NCI-H446 treated with DMSO at 0.1 percent for 48 hours (cell line): ENCODE measurements at places on chromosomes 7 and 10.

DNA sequence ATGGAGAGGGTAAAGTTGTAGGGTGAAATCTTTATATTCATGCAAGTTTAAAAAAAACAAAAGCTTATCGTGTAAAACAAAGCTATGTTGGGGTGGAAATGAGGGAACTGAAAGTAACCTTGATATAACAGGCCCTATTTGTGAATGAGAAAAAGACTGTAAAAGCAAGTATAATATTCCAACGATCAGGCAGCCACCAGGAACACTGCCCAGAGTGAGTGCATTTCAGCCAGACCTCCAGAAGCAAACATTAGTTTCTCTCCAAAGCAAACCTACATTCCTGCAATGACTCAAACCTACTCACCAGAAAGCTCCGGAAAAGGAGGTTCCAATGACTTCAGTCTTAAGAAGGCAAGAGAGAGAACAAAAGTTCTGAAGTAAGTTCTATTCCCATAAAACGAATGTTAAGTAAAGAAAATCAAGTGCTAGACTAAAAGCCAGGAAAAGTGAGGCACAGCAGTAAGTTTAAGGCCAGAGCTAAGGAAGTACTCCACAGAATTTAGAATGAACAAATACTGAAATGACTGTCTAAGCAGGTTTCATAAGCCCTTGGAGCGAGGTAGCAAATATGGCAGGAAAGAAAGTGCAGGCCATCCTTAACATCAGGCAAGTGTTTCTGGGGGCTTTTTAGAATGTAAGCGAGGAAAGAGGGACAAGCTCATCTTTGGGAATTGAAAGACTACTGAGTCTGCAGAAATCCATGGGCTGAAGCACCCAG is 493.1 kb downstream of the XPNPEP1 start:
- no peak for DNase-seq

- no peak for DNase-seq
Measured at GRCh38 chr10:62068464-62068863, 167.0 kb downstream of the ARID5B start.

DNA sequence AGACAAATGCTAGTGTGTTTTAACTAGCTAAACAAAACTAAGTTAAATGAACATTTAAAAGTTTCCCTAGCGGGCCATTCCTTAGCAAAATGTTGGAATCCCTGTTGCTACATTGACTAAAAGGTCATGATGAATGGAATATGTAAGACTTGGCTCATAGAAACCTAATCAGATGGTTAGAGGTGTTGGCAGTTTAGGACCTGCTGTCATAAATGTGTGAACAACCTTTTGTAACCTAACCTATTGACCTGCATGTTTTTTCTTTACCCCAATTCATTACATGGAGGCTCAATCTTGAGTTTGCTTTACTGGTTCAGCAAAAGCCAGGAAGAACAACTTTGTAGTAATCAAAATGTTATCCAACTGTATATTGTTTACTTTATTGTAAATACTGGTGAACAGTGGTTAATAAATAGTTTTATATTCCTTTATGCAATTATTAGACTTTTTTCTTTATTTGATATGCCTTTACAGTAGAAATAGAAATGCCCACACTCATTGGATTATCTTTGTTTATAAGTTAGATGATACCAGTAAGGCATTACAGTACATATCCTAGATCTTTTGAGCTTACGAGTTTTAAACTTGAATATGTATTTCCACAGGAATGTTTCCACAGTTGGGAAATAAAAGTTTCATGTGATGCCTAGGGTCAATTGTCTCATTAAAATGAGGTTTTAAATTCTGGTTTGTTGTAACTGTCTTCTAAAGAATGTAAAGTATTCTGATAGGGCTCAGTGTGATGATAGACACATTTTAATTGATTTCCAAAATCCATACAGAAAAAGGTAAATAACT is 11.6 kb downstream of the CBX3 start:
- DNase-seq, result no peak

DNA sequence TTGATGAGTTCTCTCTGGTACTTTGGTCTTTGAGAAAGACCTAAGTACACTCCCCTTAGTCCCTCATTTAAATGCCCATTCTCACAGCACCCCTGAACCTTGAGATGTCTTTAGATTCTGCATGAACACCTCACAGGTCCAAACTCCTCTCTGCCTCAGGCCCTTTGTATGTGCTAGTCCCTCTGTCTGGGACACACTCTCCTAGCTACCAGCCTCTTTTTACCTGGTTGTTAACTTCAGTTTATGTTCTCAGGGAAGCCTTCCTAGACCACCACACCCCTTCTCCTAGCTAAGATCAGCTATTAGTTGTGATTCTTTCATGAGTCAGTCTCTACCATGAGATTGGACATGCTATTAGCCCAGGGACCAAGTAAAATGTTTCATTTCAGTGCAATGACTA is 86.4 kb downstream of the PLCE1 start:
- DNase-seq, result no peak
